Nephron progenitor cell (in vitro differentiated cells): ENCODE measurements at places on chromosomes 3 and 15.

DNA sequence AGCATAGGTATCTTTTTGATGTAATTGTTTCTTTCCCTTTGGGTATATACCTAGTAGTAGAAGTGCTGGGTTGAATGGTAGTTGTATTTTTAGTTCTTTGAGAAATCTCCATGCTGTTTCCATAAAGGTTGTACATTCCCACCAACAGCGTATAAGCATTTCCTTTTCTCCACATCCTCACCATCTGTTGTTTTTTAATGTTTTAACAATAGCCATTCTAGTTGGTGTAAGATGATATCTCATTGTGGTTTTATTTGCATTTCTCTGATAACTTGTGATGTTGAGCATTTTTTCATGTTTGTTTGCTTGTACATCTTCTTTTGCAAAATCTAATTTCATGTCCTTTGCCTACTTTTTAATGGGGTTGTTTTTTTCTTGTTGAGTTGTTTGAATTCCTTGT is 80.0 kb upstream of the TMC3 start:
- no peak for DNase-seq

- DNase-seq: peak; percentile 25
These were observed 686 bp downstream of the VPS8 start for GRCh38 chr3:184812662-184813042.

GRCh38 chr3:62567097-62568021 is 194.0 kb upstream of the FEZF2 start:
- DNase-seq: no peak

DNA sequence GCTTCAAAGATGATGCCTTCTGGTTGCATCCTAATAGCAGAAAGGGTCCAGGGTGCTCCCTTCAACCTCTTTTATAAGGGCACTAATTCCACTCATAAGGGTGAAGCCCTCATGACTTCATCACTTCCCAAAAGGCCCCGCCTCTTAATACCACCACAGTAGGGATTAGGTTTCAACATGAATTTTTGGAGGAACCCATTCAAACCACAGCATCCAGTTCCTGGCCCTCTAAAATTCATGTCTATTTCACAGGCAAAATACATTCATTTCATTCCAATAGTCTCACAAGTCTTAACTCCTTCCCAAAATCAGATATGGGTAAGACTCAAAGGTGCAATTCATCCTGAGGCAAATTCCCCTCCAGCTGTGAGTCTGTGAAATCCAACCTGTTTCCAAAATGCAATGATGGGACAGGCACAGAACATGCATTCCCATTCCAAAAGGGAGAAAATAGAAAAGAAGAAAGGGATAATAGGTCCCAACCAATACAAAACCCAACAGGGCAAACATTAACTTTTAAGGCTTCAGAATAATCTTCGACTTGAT is 124.0 kb downstream of the ATP1B3 start:
- no peak for DNase-seq

DNA sequence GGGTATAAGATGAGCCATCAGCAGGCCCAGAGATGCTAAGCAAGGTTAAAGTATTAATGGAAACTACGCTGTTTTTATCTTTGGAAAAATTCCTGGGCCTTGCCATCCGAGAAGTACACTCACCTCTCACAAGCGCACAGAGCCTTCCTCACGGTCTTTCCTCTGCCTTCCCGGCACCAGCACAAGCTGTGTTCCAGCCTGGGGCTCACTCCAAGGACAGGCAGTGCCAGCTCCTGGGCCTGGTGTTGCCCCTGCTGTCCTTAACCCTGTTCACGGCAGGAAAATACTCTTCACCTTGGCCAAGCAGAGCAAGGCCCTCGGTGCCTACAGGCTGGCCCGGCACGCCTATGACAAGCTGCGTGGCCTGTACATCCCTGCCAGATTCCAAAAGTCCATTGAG is 14.3 kb upstream of the RHO start:
- DNase-seq: no peak

DNA sequence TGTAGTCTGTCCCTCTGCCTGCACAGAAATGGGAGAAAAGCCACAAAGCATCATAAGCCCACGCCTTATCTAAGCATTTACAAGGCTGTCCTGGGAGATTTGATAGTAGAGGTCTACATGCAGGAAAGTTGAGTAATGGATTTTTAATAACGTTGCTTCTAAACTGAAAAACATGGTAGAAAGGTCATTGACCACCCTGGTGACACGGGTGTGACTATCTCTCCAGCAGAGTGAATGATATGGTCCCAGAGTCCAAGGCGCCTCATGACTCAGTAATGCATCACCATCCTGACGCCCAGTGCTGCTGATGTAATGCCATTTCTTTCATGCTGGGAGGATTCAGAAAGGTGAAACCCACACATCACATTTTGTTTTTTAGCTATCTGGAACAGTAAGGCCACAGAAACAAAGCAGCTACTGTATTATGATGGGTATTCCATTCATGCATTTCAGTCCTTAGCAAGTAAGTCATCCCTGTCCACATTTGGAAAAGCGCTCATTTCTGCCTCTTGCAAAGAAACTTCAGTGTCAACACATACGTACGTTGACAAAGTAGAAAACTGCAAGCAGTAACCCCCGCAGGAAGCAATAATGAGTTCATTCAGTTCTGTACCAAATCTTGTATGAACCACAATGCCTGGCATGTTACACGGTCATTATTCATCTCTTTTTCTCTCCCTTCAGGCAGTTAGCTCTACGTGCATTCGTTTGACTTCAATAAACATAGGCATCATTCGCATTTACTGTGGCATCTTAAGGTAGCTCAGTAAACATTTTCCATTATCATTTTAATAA is 483.5 kb downstream of the GABRG3 start:
- DNase-seq: no peak

DNA sequence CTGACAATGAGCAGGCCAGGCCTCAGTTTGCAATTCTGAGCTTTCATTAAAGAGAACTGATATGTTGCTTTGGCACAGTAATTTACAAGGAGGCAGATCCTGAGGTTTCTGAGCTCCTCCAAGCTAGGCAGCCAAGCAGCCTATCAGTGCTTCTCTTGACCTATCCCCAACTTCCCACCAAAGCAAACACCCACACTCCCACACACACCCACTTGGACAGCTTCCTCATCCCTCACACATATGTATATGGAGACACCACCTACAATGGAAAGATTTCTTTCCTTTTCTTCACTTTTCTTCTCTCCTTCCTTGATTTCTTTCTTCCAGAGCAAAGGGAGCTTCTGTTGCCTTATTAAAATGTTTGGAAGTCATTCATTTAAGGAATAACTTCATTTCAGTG is 217.0 kb downstream of the NLGN1 start:
- DNase-seq: no peak

DNA sequence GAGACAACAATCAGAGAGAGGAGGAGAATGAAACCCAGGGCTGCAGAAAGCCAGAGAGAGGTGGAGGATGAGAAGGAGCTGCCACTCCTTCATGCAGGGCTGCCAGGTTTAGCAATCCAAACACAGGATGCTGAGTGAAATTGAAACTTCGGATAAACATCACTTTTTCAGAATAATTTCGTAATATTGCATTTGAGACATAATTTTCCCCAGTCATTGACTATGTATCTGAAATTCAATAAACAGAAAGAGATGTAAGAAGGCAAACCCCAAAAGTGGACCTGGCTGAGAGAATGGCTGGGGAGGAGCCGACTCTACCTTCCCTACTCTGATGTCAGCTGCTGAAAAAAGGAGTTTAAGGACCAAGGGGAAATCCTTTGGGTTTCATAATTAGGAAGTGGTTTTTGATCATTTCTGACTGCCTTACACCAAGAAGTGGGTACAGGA is 33.8 kb downstream of the SLC9A9 start:
- no peak for DNase-seq
